ENCODE measurements at places on chromosomes 6 and 20. TPM values are rescaled to one million over a fixed set of nuclear protein-coding genes. Genes with fewer than 3 reads are reported as not detected.

The CENPW gene
- 28.2 TPM for polyA plus RNA-seq

The BMP2 gene
- polyA plus RNA-seq, result 16.2 TPM

The ZBTB12 gene
- polyA plus RNA-seq, result 29.6 TPM

The MAS1 gene
- polyA plus RNA-seq, result 0.04 TPM

The MANEA gene
- 23.0 TPM for polyA plus RNA-seq

The CYP21A2 gene
- polyA plus RNA-seq, result 0.43 TPM

The VGLL2 gene
- not detected for polyA plus RNA-seq

The MACROD2 gene
- polyA plus RNA-seq, result 13.4 TPM

DNA sequence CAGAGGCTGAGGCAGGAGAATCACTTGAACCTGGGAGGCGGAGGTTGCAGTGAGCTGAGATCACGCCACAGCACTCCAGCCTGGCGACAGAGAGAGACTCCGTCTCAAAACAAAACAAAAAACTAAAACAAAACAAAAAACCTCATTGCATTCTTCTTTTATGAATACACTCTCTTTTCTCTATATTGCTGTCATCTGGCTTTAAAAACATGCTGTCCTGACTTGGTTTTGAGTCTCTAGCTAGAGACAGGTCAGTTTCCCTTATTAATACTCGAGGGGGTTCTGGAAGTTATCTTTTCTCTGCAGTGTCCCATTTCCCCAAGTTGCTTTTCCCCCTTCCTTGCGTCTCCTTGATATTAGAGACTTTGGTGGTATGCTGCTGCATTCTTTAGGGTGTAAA, 50.9 kb downstream of the RIOK1 start:
- no peak for DNase-seq

GRCh38 chr20:37986873-37987601, 46.2 kb downstream of the TTI1 start:
- no peak for DNase-seq

DNA sequence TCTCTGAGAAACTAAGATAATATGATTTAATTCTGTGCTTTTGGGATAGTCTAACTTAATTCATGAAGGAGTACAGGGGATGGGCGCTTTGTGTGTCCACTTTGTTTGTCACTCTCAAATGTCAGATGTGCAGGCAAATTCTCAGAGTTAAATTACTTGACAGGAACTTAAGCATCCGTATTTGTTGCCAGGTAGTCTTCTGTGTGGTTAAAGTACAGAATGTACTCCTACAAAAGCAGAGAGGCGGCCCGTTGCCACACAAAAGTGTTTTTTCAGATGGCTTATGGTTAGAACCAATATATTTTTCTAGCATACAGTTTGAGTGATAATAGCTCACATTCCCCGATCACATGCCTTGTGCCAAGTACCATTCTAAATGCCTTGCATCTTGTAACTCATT, 234.4 kb downstream of the LAMA2 start:
- no peak for DNase-seq

GRCh38 chr6:3825331-3825831, 23.8 kb upstream of the FAM50B start:
- DNase-seq, result no peak

GRCh38 chr6:105763866-105764265, 322.3 kb upstream of the PRDM1 start:
- DNase-seq, result no peak

GRCh38 chr6:135904666-135905065, 53.2 kb downstream of the PDE7B start:
- DNase-seq, result no peak

GRCh38 chr6:7197747-7198146, 90.0 kb downstream of the RREB1 start:
- DNase-seq, result no peak

DNA sequence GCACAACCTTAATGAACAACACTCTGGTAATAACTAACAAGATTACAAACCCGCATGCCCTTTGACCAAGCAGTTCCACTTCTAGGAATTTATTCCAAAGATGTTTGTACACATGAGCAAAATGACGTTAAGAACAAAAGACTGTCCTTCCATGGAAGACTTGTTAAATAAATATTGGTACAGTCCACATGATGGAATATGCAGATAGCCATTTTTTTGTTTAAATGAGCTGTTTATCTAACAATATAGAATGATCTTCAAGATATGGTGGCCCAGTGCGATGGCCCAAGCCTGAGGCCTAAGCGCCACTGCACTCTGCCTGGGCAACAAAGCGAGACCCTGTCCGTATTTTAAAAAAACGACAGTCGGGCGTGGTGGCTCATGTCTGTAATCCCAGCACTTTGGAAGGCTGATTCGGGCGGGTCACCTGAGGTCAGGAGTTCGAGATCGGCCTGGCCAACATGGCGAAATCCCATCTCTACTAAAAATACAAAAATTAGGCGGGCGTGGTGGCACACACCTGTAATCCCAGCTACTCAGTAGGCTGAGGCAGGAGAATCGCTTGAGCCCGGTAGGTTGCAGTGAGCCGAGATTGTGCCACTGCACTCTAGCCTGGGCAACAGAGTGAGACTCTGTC, 7.4 kb upstream of the AHCY start:
- no peak for DNase-seq

GRCh38 chr6:166157930-166158617, 9.6 kb downstream of the TBXT start:
- no peak for DNase-seq

DNA sequence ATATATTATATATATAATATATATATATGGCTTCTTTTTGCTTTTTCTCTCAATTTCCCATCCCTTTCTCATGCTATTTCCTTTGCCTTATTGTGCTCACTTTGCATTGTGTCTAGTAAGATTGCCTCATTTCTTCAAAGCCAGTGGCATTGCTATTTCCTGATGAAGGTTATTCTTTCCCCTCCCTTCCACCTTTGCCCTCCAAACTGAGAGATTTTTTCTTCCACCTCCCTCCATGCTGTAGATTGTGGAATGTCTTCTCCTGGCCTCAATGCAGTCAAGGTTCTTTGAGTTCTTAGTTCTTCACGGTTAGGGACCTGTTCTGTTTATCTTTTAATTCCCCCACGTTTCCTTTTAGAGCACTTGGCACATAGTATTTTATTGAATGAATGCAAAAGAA, 17.2 kb downstream of the SH3BGRL2 start:
- no peak for DNase-seq

DNA sequence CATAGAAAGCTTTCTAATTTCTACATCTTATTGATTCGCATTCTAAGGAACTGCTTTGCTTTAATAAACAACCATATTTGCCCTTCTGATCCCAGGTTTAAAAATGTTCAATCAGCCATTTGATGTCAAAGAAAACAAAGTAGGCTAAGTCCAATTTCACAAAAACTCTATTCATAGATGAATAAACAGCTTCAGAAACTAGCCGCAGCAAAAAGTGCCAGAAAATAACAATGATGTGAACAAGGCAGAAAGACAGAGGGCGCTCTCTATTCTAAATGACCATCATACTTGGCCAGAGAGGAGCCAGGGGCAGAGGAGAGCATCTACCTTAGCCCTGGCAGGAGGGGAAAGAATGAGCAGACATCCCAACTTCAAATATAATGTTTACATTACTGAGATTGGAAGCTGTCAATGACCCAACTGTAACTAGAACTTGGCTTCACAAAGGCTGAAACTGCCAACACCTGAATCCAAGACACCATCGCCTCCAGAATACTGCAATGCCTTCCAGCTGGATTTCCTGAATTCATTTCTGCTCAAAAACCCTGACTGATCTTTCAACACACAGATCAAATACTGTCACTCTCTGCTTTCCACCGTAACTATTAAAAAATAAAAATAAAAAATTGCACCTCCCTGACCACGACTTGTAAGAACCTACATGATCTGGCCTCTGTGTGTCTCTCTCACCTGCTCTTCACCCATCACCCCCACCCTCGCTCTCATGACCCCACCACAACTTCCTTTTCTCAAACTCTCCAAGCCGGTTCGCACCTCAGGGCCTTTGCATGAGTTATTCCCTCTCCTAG, 9.5 kb downstream of the CNKSR3 start:
- DNase-seq, result no peak

DNA sequence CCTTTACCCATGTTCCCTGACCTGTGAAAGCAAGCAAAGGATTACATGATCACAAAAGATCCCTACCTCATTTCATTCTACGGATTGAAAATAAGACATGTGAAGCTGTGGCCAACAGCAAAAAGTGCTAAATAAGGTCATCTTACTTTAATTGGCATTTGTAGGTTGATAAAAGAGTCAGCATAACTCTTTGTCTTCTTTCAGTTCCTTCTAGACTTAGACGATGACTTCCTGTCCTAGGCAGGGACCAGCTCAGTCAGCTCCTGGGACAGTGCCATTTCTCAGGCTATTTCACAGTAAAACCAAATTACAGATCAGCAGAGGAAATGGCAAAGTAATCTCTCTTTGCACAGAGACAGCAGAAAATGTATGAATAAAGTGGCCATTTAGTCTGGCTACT, 480.7 kb downstream of the RFPL4B start:
- DNase-seq, result no peak

DNA sequence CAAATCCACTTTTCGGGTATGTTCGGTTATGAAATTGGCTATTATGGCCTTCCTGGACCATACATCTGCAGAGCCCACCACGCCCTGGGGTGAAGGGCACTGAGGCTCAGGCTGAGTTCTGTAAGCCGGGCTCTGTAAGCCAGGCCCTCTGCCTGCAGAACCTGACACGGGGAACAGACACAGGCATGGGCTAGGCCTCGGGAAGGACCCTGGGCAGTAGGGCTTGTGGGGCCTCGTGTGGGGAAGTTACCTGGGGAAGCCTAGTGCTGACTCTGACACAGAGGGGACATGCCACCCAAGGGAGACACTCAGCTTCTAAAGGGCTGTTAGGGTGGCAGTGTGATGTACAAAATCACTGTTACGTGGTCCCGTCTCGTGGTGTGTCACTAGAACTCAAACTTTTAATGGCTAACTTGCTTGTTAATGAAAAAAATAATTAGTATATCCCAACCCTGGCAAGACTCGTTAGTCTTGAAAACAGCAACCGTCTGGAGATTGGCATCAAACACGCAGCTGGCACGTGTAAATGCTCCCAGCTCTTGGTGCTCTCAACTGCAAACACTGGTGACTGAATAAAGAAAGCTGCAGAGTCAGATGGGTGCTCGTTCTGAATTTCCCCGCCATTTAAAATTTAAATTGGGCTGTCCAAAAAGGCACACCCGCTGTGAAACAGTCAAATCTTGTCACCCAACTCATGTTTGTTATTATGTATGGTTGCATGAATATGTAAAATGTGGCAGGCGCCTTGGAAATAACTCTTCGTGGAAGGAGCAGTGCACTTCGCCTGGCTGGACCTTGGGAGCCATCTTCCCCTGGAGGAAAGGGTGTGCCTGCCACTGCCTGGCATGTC, 23.6 kb upstream of the TCFL5 start:
- no peak for DNase-seq

DNA sequence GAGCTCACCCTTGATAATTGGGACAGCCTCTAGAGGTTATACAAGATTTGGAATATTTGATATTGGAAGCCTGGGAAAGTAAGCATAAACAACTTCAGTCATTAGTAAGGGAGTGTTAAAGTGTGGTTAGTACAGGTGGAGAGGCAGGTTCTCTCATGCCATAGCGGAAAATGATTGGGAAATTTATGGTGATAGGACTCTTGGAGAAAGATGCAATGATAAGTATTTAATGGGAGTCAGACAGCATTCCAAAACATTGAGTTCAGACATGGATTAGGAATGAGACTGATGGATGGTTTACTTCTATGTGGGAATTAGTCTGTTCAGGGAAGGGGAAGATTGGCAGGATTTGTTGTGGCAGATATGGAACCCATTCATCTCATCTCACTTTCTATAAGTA, 152.7 kb downstream of the MCHR2 start:
- DNase-seq, result no peak

- DNase-seq, result no peak
Observed at GRCh38 chr6:136706430-136706829, 85.8 kb downstream of the MAP3K5 start.

- DNase-seq, result no peak
Observed at GRCh38 chr6:131122516-131122915, 12.8 kb upstream of the AKAP7 start.

- peak; percentile 29 for DNase-seq
Observed at GRCh38 chr20:6265204-6265904, 142.5 kb upstream of the FERMT1 start.

- no peak for DNase-seq
Observed at GRCh38 chr6:32685603-32686002, 19.1 kb upstream of the HLA-DQB1 start.

DNA sequence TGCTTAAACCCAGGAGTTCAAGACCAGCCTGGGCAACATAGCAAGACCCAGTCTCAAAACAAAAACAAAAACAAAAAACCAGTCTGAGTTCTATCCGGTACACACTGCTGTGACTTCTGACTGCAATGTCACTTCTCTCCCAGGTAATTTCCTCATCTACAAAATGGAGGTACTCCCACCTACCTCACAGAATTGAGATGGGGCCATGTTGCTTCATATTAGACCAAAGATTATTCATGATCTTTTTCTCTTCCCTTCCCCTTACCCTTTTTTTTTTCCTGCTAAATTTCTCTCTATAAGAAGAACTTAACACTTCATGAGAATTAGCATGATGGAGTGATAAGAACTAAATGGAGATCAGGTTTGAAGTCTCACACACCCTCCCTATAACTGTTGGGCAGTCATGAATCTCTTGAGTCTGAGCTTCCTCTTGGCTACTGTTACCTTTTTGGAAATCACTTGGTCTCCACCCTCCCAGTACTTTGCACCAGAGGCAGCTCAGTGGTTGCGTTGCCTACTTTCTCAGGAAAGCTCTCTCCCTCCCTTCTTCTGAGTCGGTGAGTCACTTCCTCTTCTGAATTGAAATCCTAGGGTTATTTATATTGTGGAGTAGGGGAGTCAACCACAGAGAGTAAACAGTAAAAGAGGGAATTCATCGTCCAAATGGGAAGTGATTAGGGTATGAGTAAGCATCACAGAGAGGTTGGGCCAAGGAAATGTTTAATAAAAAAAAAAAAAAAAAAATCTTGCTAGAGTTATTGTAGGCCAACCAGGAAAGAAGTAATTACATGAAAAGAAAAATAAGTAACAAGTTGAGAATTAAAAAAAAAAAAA, 59.9 kb upstream of the MAP7 start:
- no peak for DNase-seq

- no peak for DNase-seq
Observed at GRCh38 chr20:2101057-2101864, at the start of gene STK35. STK35 (plus strand) TSS chr20:2101827; CDS start chr20:2101882, 55 bp downstream.

DNA sequence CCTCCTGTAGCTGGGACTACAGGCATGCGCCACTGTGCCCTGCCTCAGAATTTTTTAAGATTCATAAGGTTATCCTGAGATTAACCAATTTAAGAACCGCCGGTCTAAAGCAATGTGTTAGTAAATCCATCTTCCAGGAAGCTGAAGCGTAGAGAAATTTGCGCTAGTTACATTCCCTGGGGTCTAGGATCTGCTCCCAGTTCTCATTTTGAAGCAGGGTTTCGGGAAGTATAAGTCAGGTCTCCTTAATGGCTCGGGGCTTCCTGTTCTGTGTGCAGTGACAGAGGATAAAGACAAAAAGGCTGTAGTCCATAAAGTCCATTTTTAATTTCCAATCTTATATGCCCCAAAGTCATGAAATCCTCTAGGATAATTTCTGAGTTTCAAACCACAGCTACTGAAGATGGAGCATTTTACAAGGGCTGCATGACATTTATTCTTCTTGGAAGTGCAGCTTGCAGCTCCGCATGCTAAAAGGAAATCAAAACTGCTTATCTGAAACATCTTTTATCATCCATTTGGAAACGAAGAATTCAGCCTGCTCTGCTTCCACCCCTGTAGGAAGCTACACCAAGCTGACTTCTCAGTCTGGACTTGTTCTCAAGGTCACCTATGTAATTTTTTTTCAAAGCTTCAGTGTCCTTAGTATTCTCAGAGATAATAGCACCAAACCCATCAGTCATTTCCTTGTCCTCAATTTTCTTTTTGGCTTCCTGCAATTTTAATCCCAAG, 326.1 kb downstream of the PRL start:
- DNase-seq, result no peak

Measured in renal pelvis (tissue), 12 donors.